ENCODE measurements at places on chromosomes 5 and 9. TPM values are rescaled to one million over a fixed set of nuclear protein-coding genes. Genes with fewer than 3 reads are reported as not detected.

- DNase-seq, result no peak
These were observed 56.5 kb upstream of the SPATA31D4 start for GRCh38 chr9:81871695-81872094.

GRCh38 chr9:72880821-72881220, 72.0 kb downstream of the ALDH1A1 start:
- DNase-seq, result no peak

- peak; percentile 61 for DNase-seq
These were observed 44.8 kb upstream of the EGFL7 start for GRCh38 chr9:136617746-136618579.

GRCh38 chr9:9283159-9283986, 1329.4 kb downstream of the PTPRD start:
- DNase-seq, result no peak

DNA sequence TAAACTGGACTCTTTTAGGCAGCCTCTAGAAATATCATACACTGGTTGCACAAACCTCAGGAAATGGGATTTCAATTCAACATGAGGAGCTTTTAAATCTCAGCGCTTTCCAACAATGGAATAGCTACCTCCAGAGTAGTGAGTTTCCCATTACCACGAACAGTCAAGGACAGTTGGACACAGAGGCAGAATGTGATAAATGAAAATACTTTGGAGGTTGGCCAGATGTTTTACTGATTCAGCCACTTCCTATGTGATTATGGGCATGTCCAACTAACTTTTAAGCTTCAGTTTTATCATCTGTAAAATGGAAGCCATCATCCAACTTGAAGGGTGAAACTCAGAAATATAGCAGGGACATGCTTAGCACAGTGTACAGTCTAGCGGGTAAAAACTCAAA, 2.1 kb downstream of the FBXW2 start:
- DNase-seq, result no peak

DNA sequence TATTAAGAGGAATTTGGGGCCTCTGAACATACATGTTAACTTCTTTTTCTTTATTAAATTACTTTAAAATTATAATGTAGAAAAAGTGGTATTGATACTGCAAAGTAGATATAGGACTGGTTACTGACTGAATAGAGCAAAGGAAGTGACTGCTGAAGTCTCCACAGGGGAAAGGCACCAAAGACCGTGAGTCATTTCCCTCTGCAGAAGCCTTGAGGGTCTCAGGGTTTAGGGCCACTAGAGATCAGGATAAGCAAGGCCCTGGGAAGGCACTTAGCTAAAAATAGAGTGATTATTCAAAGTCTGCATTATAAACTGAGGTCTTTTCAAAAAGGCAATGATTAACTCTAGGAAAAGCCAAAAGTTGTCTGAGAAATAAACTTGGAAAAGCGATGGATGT, 44.7 kb upstream of the ITGA1 start:
- no peak for DNase-seq

DNA sequence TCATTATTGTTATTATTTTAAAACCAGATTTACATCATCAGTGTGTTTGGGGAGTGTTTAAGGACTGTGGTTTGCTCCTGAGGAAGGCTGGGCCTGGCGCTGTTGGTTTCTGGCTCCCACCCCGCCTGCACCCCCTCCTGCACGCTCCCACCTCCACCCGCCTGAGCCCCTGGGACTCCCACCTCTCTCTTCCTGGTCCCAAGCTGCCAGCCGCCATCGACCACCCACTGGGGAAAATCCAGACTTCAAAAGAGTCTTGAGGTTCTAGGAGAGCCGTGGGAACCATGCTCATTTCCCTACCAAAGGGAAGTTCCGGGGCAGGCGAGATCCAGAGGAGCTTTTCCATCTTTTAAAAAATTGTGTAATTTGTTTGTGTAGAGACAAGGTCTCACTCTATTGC, 35.0 kb upstream of the FUBP3 start:
- DNase-seq, result no peak

DNA sequence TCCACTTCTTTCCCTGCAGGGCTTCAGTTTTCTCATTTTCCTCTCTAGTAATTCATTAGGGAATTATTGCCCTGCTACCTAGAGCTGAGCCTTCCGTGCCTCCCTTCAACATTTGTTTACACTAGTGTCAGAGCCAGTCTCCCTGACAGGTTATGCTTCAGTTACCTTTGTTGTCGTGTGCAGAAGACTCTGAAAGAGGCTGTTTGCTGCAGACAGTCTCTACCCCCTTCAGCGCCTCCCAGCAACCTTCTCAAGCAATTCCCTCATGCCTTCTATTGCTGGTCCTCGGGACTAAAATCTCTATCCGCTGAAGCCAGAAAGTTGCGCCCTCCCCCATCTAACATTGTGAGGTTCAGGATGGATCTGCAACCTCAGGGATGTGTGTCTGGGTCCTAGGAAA, 12.8 kb downstream of the RALGPS1 start:
- DNase-seq, result no peak

GRCh38 chr9:137168904-137169856, 671 bp downstream of the LRRC26 start:
- peak; percentile 74 for DNase-seq

- no peak for DNase-seq
These were observed 126.1 kb upstream of the WWC1 start for GRCh38 chr5:168165221-168165914.

DNA sequence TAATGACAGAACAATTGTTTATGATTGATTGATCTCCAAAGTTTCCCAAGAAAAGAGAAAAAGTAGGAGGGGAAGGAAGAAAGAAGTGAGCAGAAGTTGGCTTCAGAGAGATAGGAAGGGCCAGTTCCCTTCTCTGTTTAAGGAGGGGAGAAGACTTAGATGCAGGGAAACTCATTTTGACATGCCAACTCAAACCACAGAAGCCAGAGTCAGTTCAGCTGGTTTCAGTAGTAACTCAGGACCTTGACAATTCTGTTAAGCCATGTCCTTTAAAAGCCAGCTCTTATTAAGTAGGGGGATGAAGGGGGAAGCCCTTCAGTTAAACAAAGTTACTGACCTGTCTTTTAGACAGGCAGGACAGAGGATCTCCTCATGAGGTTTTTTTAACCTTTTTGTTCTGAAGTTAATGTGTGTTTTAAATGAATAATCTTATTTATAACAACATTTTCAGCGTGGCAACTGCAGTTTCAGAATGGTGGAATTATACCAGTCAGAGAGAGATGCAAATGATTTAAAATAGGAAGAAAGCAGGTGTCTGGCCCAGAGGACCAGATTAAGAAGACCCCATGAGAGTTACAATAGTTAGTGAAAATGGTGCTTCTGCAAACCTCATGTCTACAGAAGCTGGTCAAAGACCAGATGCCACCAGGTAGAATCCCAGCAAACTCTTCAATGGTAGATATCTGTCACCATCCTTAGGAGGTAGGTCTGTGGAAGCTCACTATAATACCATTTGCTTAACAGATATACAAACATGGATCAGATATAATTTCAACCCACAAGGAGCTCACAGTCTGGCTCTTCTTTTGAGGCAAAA, 29.3 kb upstream of the ABL1 start:
- no peak for DNase-seq

DNA sequence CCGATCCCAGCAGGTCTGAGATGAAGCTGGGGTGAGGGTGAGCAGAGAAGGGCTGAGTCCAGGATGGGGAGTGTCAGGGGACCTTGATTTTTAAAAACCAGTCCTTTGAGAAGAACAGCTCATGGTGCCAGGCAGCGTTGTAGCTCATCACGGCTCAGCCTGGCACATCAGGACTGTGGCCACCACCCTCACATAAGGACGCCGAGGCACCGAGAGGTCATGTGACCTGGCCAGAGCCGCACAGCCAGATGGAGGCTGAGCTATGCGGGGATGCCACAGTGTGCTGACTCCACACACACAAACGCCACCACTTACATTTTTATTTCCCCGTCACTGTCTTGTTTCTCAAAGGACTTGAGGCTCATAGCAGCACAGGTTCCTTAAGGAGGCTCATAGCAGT, 32.9 kb upstream of the CEP72 start:
- DNase-seq, result peak; percentile 10

GRCh38 chr9:107340920-107341632, 58.0 kb downstream of the RAD23B start:
- DNase-seq, result peak; percentile 93

GRCh38 chr9:134644725-134645606, 3.4 kb downstream of the COL5A1 start:
- peak; percentile 70 for DNase-seq

GRCh38 chr9:74760031-74760700, 127.6 kb downstream of the TRPM6 start:
- DNase-seq, result no peak

GRCh38 chr5:1152771-1153282, 41.0 kb upstream of the SLC12A7 start:
- DNase-seq, result no peak

DNA sequence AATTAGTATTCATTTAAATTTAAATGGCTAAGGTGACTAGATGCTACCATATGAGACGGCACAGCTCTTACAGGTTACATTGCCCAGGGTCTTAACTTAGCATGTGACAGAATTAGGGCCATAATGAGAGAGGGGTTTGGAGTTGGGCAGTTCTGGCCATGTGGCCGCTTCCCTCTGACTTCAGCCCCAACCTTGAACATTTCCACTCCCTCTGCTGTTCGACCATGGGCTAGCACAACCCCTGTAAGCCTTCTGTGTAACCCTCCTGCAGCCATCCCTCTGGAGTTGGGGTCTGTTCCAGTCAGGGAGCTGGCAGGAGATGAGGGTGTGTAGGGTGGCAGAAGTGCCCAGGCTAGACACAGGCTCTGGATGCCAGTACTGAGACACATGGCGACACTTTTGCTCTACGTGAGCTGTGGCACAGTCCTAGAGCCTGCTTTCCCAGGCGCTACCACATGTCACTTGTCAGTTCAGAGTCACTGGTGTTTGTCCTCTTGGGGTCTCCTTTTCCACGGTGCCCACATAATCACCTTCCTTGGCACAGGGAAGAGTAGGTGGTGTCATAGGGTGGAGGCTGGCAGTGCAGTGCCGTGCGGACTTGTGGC, 128.7 kb upstream of the PITX1 start:
- no peak for DNase-seq

DNA sequence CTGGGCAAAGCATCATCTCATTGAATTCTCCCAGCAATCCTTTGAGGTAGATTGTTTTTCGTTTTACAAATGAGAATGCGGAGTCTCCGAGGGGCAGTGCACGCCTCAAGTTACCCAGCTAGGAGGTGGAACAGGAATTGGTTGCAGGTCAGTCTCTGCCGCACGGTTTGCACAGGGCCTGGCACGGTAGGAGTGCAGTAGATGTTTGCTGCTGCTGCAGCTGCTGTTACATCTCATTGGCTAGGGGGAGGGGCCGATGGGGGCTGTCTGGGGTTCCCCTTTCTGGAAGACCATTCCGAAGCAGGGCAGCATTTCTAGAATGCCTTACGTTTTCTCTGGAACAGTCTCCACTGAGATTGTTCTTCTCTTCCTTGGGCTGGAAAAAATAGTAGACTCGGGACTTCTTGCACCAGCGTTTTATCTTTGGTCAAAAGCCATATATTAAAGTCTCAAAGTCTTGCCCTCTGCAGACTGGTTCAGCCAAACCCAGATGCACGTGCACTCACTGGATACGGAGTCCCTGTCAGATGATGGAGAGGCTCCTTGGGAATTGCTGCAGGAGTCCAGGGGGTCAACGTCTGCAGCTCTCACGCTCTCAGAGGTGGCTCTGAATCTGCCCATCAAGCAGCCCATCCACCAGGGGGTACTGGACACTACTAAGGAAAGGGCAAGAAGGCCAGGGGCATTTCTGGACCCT, 1.2 kb downstream of the USP20 start:
- DNase-seq, result peak; percentile 75

The SLC24A2 gene
- total RNA-seq, result 0.19 TPM

The SPOUT1 gene
- 35.4 TPM for total RNA-seq

The SV2C gene
- total RNA-seq, result 0.27 TPM

The ORM2 gene
- total RNA-seq, result not detected

The RASGRF2 gene
- total RNA-seq, result 10.7 TPM

The CTXN3 gene
- total RNA-seq, result not detected

The NTMT1 gene
- 35.5 TPM for total RNA-seq

The NIPAL4 gene
- not detected for total RNA-seq

The TJP2 gene
- 405 TPM for total RNA-seq

The OR1N2 gene
- not detected for total RNA-seq

The ZFP62 gene
- total RNA-seq, result 36.3 TPM

The SLC36A3 gene
- not detected for total RNA-seq

The PIP5KL1 gene
- not detected for total RNA-seq

Measured in Peyer's patch (tissue), 4 donors.